Keratinocyte (primary cell): ENCODE measurements at places on chromosomes 7 and 10. TPM values are rescaled to one million over a fixed set of nuclear protein-coding genes. Genes with fewer than 3 reads are reported as not detected.
A peak's percentile ranks its signal among the peaks of the same experiment; 100 is the strongest.

- no peak for DNase-seq
These were observed 261.5 kb downstream of the ELMO1 start for GRCh38 chr7:37187179-37187578.

- no peak for DNase-seq
These were observed 1156.7 kb downstream of the GATA3 start for GRCh38 chr10:9211228-9211627.

DNA sequence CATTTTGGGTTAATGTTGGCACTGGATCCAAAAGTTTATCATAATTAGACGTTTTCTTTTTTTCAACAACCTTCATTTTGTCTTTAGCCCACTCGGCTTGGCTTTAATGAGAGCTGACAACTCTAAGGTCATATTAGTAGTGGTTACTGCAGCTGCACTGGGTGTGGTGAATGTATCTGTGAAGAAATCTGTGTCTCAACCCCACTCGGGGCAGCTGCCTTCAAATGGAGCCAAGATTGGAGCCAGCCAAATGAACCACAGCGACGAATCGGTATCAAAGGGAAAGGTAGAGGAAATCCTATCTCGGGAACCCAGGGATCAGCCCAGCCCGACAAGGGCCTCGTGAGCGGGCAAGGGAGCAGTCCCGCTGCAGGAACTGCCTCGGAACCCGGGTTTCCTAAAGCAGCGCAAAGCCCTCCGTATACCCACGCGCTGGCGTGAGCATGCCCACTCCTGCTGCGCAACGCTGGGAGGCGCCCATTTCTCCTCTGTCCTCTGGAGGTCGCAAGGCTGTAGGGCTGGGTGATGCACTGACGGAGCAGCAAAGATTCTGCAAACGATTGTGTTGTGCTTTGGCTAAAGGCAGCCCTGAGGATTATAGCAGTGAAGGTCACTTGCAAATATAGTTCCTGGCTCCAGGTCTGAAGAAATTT lies 98.7 kb upstream of the MBL2 start:
- DNase-seq = no peak

- DNase-seq = peak; percentile 36
These were observed 552.4 kb upstream of the MGMT start for GRCh38 chr10:128914681-128915080.

DNA sequence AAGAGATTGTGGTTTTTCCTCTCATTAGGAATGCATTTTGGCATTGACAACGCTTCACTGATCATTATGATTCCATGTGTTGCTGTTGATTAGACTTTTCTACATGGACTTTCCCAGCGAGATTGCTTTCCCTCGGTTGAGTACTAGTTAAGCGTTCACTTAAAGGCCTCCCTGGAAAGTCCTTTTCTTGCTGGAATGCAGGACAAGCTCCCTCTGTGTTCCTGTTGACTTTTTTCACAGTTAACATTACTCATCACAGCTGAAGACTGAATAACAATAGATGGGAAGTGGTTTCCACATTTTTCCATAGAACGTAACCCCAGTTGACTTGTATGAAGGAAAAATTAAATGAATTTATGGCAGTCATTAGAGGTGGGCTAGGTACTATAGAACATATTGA lies 2.6 kb upstream of the CAV1 start:
- no peak for DNase-seq

DNA sequence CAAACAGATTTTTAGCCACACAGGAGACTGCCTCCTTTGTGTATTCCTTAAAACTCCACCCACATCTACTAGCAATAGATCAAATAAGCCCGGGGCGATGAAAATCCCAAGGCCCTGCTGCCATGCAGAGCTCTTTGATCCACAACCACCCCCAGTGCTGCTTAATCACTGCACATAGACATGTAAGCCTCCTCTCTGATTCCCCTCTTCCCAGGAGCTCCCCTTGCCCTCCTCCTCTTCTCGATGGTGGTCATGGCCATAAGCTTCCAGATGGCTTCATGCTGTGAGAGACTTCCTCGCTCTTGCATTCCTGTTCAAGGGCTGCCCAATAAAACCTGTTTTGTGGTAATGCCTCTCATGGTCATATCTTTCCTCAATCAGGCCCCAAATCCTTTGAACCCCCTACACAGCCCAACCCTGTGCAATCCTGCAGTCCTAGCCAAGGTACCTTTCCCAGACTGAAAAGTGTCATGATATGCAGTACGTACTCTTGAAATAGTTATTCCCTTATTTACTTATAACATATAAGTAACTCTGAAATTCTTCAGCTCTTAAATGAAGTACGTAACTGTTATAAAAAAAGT lies 158.5 kb downstream of the CACNA2D1 start:
- DNase-seq = no peak

DNA sequence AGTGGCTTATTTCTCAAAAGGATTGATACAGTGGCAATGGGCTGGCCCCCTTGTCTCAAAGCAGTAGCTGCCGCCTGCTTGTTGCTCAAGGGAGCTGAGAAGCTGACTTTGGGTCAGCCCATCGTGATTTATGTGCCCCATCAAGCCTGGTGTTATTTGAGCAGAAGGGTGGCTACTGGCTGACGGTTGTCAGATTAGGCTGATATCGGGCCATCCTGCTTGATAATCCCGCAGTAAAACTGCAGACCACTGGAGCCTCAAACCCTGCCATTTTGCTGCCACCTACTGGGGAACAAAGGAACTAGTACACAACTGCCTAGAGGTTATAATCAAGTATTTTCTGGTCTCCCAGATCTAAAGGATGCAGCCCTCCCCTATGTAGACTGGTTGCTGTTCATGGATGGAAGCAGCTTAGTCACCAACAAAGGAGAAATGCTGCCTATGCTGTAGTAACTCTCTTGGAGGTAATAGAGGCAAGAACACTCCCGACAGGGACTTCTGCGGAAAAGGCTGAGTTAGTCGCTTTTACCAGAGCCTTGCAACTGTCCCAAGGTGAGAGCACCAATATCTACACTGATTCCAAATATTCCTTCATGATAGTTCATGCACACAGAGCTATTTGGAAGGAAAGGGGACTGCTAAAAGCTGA lies 65.9 kb upstream of the ZNF92 start:
- DNase-seq = peak; percentile 4

GRCh38 chr10:17022466-17022825 lies 107.2 kb downstream of the CUBN start:
- DNase-seq = no peak

GRCh38 chr7:135377171-135377570 lies 132.7 kb downstream of the CNOT4 start:
- no peak for DNase-seq

- no peak for DNase-seq
These were observed 4.6 kb downstream of the PWWP2B start for GRCh38 chr10:132401401-132402118.

- DNase-seq = no peak
These were observed 175.0 kb downstream of the REEP3 start for GRCh38 chr10:63696205-63696604.

The KCP gene
- polyA plus RNA-seq = 0.03 to 0.17 TPM in 2 of 3 replicates, not detected in the other

The SORCS1 gene
- 0.01 TPM in 1 of 3 replicates, not detected in the others for polyA plus RNA-seq

The MMRN2 gene
- 11.7 to 13.9 TPM (median 13.8 TPM) in 3 replicates for polyA plus RNA-seq

The DCLRE1A gene
- 4.3 to 6.5 TPM (median 4.8 TPM) in 3 replicates for polyA plus RNA-seq
